T-helper 2 cell treated with Interferon-gamma antibody and Interleukin-4, amounts not matched to agents 5 μg/mL and 100 μg/mL, for 36 hours (primary cell): ENCODE measurements at places on chromosomes 2 and 18.

DNA sequence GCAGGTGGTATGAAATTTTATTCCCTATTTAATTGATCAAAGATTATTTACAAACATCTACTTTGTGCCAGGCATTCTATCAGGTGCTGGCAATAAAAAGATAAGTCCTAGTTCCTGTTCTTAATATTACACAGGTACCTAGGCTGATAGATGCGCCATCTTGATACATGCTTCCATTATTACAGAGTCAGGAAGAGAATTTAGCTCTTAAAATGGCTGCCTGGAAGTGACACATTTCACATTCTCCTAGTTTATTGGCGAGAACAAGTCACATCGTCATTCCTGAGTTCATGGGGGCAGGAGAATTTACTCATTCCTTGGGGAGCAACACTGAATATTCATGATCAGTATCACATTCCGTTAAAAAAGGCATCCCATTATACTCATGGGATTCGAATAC, 1.1 kb upstream of the DARS1 start:
- no peak for DNase-seq

DNA sequence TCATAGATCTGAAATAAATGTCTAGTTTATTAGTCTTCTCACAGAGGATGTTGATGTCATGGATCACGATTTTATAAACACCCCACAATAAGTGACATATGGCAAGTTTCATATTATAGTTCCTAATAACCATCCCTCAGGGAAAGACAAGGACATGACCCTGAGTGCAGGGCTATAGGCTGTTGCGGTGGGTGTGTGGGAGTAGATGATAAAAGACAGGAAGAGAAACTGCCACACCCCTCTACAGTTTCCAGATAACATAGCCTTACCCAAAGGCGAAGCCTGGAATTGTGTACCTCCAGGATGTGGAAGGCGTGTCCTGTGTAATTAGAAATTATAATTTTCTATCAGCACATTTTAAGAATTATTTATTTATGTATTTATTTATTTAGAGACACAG, 2.4 kb upstream of the NEDD4L start:
- DNase-seq: no peak

GRCh38 chr2:199982126-199982843, 26.9 kb downstream of the MAIP1 start:
- no peak for DNase-seq

GRCh38 chr2:105912081-105912480, 167.4 kb downstream of the NCK2 start:
- DNase-seq: peak; percentile 16

- no peak for DNase-seq
Observed at GRCh38 chr18:7133181-7133580, 15.6 kb upstream of the LAMA1 start.

DNA sequence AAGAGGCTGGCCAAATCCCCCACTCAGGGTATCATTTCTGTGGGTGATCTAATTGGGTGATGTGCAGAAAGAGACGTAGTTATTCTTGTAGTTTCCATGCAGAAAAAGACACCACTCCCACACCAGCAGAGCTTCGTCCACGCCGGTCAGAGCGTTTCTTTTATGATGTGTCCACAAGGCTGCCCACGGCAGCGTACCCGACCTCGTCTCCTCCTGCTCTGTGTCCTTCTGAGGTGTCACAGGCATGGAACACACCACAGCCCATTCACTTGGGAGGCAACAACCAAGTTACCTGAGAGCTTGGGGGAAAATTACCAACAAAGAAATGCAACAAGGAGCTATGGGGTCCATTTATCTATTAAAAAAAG, 131.3 kb downstream of the PXDN start:
- no peak for DNase-seq

GRCh38 chr2:96729748-96730147, 10.1 kb downstream of the LMAN2L start:
- DNase-seq: no peak

- no peak for DNase-seq
Observed at GRCh38 chr2:241854342-241855244, 4.1 kb downstream of the PDCD1 start.

DNA sequence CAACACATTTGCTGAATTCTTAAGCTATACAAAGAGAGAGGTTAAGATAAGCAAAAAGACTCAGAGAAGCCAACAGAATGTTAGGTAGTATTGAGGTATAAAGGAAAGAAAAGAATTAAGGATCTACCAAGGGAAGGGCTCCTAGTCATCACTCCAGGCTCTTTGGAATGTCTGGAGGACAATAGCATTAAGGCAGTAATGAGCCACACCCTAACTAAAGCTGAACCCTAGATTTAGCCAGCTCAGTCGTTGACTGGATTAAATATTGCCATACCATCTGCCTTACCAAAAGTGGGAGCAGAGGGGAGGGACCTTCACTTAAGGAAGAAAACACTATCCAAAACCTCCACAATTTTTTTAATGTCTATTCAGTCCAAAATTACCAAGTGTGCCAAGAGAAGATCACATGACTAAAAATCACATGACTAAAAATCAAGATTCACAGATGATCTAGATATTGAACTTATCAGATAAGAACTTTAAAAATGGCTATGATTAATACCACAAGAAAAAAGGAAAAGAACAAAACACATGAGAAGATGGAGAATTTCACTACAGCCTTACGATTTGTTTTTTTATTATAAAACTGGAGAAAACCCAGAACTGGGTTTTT, 59.7 kb downstream of the EXOC6B start:
- DNase-seq: no peak

- no peak for DNase-seq
Observed at GRCh38 chr18:73756256-73757091, 391.2 kb downstream of the FBXO15 start.

GRCh38 chr18:72419914-72420313, 124.2 kb downstream of the CBLN2 start:
- DNase-seq: no peak

GRCh38 chr2:57885742-57886141, 160.9 kb upstream of the VRK2 start:
- no peak for DNase-seq

DNA sequence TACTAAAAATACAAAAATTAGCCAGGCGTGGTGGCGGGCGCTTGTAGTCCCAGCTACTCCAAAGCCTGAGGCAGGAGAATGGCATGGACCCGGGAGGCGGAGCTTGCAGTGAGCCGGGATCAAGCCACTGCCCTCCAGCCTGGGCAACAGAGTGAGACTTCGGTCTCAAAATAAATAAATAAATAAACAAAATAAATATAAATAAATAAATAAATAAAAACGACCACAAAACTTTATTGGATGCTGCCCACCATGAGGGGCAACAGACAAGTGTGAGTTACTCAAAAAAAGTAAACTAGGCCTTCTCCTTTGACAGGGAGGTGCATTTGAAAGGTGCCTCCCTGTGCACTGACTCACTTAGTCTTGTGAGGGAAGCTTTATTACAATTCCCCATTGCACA, 50.4 kb downstream of the SLC4A1AP start:
- no peak for DNase-seq

GRCh38 chr18:22272242-22272641, 102.9 kb downstream of the GATA6 start:
- DNase-seq: no peak

DNA sequence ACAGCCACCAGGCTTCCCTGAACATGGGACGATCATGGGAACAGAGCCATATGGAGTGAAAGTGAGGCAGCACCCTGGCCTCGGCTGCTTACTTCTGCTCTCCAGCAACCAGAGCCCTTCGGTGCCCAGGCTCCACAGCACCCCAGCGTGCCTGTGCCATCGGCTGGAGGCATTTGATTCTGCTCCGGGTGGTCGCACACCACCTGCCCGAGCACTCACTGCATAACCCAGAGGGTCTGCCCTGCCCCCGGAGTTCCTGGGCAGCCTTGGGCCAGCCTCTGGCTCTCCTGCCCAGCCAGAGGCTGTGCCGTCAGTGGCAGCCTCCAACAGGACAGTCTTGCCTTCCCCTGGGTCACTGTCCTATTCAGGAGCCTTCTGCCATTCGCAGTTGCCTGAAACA, 3.9 kb downstream of the ASTL start:
- DNase-seq: no peak

- no peak for DNase-seq
Observed at GRCh38 chr2:21326152-21326551, 202.4 kb downstream of the TDRD15 start.
